Activated naive CD8-positive, alpha-beta T cell treated with anti-CD3 and anti-CD28 coated beads for 36 hours (primary cell): ENCODE measurements at places on chromosomes 1 and 21.

DNA sequence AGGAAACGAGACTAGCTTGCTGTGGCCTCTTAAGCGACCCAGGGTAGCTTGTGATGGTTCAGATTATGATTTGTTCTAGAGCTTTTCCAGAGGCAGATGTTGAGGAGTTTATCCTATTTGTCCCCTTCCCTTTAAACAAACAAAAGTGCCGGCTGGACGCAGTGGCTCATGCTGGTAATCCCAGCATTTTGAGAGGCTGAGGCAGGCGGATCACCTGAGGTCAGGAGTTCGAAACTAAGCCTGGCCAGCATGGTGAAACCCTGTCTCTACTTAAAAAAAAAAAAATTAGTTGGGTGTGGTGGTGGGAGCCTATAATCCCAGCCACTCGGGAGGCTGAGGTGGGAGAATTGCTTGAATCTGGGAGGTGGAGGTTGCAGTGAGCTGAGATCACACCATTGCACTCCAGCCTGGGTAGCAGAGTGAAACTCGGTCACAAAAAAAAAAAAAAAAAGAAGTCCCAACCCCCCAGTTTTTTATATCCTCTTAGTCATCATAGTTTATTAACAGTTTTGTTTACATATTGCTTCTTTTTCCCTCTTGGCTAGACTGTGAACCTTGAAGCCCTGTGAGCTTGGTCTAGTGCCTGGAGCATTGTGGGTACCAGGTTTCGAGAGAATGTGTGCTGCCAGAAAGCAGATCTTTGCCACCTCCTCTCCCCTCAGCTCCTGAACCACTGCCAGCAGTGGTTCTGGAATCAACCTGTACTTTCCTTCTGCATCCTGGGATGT, 29.8 kb downstream of the MAPKAPK2 start:
- no peak for DNase-seq

GRCh38 chr1:175331891-175332290, 139.3 kb upstream of the KIAA0040 start:
- no peak for DNase-seq

DNA sequence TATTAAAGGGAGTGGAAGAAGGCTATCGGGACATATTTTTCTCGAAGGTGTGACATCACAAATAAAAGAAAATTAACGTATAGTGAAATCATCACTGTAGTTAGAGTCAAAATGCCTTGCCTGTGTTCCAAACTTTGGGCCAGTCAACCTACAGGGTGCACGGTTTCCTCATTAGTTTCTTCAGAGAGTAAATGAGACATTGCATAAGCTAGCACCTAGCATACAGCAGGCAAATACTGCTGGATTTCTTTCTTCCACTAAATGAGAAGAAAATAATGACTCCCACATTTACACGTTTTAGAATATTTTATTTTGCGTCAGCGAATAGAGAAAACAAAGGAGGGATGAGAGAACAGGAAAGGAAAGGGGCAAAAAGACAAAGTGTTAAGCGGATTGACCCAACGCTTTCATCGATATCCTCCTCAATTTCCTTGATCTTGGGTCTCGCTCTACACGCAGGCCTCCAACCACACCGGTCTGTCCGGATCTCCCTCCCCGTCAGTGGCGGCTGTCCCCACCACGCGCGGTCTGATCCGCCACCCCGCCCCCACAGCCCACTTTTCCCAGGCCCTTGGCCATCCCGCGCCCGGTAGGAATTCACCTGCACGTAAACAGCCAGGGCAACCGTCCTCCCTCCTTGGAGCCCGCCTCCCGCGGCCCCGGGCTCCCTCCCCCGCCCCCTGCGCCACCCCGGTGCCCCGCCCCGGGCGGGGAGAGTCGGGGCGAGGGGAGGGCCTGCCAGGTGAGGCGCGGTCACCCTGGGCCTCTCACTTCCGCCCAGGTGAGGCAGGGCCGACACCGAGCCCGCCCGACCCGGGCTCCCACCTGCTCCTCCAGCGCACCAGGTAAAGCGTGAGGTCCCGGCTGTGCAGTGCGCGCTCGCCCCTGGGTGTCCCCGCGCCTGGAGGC, at the start of gene PATJ:
PATJ (plus strand) TSS at position 770 of the 909 bp plus-strand sequence. CDS start 20,413 bp downstream, outside the sequence.
- DNase-seq: peak; percentile 63

GRCh38 chr1:172746091-172746949, 87.4 kb downstream of the FASLG start:
- peak; percentile 34 for DNase-seq

- no peak for DNase-seq
Observed at GRCh38 chr1:29211086-29212030, 19.4 kb downstream of the MECR start.

- no peak for DNase-seq
Observed at GRCh38 chr1:153386500-153386901, 4.4 kb downstream of the S100A8 start.

DNA sequence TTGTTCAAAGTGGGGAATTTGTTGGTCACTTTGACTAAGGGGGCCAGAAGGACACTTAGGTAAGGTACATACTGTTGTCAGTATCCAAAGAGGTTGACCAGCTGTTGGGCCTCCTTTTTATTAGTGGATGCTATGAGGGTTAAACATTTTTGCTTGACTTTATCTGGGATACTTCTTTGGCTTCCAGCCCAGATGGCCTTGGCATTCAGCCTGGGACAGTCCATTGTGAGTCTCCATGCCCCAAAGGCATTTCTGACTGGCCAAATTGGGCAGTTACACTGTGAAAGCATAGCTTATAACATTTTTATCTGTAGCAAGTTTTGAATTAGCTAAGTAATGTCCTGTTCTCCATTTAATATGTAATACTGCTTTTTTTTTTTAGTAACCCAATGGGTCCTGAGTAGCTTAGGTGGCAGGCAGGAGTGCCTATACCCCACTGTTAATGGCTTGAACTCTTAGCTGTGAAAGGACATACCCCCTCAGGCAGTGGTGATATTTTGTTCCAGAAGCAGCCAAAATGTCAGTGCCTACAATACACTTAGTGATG, 35.4 kb upstream of the CD1D start:
- DNase-seq: no peak
